ENCODE measurements at places on chromosomes 3 and 15.

DNA sequence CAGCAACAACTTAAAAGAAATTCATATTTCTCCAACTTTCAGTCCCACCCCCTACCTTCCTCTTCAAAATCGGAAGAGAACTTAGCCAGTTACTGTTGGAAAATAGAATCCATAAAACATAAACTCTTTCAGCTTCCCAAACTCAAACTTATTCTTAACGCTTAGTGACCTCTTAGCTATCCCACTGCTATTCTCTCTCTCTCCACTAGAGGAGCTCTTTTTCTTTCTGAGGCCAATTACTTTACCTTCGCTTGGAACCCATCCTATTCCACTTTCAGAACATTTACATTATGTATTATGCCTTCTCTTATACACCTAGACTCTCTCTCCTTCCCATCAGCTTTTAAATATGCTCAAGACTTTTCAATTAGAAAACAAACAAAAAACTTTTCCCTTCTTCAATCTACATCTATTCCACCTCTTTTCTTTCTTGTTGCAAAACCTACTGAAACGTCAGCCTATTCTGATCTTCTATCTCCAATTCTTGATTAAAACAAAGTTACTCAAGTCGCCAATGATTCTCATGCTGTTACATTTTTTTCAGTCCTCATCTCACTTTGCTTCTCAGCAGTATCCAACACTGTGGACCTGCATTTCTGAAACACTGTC, 13.4 kb upstream of the GHSR start:
- no peak for DNase-seq

DNA sequence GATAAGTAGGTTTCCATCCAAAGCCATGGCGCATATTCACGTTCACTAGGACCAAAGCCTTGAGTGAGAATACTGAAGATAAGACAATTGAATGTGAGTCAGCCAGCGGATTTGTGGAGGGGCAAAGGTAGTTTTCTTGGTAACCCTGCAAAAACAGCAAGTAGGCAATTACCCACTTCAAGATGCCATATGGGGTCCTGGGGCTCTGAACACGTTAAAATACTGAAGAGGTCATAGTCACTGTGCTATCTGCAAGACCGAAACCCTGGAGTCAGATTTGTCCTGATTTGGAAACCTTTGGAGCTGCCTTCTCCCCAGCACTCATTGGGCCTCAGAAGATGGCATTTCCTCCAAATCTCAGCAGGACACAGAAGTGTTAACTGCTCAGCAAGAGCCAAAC, 646.9 kb upstream of the LMCD1 start:
- no peak for DNase-seq

DNA sequence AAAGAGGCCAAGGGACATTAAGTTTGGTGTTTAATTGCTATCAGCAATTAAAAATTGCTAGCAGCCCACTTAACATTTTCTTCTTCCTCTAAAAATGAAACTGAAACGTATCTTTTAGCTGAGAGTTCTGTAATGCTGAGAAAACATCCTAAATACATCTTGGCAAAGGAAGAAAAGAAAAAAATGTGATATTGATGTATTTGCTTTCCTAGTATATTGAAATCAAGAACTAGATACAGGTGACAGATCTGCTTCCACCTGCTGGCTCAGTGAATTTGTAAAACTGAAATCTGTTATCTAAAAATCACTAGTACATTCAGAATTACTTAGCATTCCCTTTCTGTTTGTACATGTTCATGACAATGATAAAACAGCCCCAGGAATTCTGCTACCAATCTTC, 283.2 kb downstream of the ZBTB20 start:
- DNase-seq, result no peak

GRCh38 chr15:70833861-70834765, 19.8 kb downstream of the LARP6 start:
- no peak for DNase-seq

DNA sequence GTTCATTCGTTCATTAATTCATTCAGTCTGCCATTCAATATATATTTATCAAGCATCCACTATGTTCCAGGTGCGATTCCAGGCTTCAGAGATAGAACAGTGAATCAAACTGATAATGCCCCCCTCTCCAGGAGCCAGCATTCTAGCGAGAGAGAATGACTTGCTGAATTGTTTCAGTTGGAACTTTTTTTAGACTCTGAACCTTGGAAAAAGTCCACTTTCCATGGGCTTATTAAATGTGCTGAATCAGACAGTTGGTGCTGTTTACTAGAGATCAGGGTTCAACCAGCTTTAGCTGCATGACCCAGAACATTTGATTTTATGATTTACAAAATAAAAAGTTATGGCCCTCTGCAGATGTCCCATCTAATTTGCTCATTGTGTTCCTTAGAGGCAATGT, 213.2 kb downstream of the THSD4 start:
- DNase-seq, result no peak

DNA sequence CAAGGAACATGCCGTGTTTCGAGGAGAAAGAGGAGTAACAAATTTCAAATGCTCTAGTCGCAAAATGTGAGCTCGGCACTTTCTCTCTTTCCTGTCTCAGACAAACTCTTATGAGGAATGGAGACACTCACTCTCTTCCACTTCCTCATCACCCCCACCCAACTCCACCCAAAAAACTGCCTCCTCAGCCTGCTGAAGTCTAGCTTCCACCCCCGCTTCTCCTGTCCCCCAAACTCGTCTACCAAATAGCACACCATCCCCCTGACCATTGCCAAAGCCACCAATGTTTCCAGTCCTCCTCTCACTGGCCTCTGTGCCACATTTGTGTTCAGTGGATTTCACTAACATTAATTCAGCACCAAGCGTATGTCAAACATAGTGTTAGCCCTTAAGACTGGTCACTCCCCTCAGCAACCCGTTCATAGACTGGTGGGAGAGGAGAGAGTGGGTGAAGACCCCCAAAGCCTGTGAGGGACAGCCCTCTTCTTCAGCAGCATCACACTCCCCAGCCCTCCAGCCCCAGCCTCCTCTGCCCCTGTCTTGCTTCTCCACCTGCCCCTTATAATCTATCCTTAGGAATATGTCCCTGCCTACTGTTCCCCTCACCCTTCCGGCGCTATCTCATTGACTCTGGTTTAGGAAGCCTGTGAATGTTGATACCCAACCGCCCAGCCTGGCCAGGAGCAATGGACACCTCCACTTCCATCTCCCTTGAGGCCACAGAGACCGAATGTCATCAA, 77.3 kb downstream of the FAM174B start:
- no peak for DNase-seq

GRCh38 chr3:169558371-169558770, 105.1 kb downstream of the MECOM start:
- no peak for DNase-seq

- DNase-seq, result no peak
These were observed 60.9 kb upstream of the MAGI1 start for GRCh38 chr3:66099541-66100065.

DNA sequence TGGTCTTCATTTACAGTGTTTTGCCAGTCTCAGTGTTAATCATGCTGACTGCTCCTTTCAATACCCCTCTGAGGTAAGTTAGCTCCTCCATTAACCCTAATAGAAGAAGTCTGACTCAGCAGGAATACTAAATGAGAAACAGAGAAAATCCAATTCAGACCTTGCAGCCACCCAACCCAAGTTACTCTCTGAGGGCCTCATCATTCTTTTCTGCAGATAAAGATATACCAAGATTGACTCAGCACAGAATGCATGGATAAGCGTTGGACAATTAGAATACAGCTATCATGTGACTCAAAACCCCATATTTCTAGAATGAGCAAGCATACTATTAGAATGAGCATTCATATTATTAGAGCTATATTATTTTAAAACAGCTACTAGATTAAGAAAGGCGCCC, 389.1 kb upstream of the SGO1 start:
- DNase-seq, result no peak

DNA sequence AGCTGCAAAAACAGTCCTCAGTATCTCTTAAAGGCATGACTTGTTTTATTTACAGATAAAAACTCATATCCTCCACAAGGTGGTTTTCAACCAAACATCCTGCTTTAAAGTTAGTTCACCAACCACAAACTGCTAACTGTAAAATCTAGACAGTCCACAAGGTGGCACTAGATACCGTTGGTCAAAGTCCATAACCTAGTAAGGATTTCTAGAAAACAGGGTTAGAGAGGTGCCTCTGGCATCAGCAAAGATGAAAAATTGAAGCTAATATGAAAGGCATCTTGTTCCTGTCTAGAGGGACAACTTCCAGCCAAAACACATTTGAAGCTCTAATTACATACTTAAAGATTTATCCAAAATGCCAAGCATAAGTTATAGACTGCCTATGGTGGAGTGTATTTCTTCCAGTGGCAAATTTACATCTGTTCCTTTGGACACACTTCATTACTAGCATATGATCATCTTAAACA, 56.0 kb downstream of the ZMAT3 start:
- DNase-seq, result peak; percentile 11

- DNase-seq, result no peak
These were observed 15.5 kb upstream of the SRP14 start for GRCh38 chr15:40054605-40054854.

DNA sequence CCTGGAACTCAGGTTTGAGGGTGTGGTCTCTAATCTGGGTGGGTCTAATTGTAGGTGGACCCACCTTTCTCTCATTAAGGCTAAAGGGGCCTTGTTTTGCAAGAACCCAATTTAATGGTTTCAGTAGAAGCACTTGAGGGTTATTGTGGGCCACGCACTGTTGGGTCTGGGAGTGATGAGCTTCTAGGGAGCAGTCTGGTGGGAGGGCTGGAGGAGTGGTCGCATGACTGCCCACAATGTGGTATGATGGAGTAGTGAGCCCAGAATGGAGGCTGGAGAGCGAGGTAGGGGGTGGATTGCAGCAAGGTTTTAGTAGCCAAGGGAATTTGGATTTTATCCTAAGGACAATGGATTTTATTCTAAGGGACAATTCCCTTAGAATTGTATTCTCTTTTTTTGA, 2.7 kb downstream of the TATDN2 start:
- DNase-seq, result no peak

DNA sequence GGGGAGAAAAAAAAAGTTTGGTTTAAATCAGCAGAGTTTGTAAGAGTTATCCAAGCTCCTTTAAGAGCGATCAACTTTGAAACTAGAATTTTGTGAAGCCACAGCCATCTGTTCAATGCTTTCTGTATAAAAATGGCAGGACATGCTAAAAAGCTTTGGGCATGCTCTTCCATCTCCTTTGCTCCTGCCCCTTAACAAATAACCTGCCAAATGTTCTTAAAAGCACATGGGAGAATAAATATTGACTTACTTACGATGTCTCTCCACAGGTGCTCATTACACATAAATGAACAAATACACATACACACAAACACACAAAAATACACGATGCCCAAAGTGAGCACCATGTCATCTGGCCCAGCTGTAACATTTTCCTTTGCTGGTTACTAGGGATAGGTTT, 211.8 kb upstream of the DPH6 start:
- no peak for DNase-seq

- DNase-seq, result no peak
These were observed 134.8 kb upstream of the RGMA start for GRCh38 chr15:93223803-93224202.

DNA sequence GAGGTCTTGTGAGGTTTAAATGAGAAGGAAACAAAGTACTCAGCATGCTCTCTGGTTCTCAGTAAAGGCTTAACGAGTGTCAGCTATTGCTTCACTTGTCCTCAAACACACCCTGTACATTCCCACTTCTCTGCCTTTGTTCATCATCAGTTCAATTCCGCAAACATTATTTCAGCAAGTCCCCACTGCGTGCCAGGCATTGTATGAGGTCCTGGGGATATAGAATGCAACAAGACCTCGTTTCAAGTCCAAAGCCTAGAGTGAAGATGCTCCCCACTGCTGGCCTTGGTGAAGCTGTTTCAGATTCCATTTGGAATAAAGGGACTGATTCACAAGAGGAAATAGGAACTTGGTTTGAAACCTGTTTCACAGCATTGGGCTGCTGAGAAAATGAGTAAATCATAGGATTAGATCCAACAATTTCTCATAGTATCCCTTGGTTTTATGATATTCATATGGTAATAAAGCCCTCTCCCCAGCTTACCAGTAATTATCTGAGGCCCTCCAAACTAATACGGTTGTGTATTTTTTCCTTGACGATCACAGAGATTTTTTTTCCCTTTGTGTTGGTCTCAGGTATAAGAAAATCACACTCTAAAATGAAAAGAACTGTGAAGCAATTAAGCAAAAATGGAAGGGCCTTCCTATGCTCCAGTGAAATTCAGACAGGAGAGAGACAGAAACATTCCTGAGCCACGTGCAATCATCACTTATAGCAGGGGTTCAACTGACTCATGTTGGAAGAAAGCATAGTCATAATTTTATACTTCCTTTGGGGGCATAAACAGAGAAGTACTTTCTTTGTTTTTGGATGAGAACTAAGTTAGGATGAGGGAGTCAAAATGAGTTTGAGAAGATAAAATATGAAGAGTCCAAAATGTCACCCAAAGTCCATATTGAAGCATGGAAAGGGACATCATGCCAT, 258.6 kb downstream of the RORA start:
- no peak for DNase-seq
